ENCODE measurements at places on chromosomes 7 and 10.
A peak's percentile ranks its signal among the peaks of the same experiment; 100 is the strongest.

- no peak for DNase-seq
Measured at GRCh38 chr7:69450456-69450855, 147.8 kb upstream of the AUTS2 start.

DNA sequence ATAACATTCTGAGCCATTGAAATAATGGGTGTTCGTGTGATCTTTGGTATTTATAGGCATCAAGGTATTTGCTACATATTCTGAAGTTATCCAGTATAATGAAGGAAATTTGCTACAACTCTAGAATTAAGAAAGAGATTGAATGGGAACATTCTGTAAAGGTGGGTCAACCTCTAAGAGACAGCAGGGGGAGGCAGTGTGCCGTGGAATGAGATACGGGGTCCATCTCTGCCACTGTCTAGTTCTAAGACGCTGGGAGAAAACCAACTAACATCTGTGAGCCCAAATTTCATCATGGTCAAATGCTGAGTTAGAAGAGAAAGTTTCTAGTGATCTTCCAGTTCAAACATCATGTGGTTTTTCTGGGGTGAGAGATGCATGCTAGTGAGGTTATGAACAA, 368.9 kb downstream of the SORCS1 start:
- DNase-seq, result no peak

- no peak for DNase-seq
Measured at GRCh38 chr10:130656582-130657133, 520.5 kb downstream of the GLRX3 start.

GRCh38 chr10:61779950-61780659, 117.4 kb downstream of the CABCOCO1 start:
- peak; percentile 93 for DNase-seq

DNA sequence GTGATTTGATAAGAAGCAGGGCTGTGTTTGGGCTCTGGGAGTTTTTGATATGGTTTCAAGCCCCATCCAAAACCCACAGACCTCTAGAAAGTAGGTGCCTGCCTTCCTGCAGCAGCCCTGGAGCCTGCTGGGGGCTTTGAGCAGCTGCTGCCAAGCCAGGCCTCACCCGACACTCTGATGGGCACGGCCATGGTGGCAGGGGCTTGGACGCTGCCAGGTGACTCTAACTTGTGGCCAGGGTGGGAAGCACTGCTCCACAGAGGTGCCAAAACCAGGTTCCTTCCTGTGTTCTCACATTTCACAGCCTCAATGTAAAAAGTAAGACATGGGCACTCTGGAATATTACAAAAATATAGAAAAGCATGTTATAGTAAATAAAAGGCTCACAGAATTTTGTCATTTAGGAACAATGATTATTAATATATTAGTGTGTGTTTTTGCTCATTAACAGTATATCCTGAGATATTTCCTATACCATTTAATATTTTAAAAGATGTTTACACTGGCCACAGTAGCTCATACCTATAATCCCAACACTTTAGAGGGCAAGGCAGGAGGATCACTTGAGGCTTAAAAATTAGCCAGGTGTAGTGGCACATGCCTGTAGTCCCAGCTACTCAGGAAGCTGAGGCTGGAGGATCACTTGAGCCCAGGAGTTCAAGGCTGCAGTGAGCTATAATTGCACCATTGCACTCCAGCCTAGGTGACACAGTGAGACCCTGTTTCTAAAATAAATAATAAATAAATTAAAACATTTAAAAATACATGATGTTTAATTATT, 95.1 kb downstream of the EGFR start:
- no peak for DNase-seq

GRCh38 chr10:27445070-27445469, 59.0 kb upstream of the RAB18 start:
- DNase-seq, result no peak

DNA sequence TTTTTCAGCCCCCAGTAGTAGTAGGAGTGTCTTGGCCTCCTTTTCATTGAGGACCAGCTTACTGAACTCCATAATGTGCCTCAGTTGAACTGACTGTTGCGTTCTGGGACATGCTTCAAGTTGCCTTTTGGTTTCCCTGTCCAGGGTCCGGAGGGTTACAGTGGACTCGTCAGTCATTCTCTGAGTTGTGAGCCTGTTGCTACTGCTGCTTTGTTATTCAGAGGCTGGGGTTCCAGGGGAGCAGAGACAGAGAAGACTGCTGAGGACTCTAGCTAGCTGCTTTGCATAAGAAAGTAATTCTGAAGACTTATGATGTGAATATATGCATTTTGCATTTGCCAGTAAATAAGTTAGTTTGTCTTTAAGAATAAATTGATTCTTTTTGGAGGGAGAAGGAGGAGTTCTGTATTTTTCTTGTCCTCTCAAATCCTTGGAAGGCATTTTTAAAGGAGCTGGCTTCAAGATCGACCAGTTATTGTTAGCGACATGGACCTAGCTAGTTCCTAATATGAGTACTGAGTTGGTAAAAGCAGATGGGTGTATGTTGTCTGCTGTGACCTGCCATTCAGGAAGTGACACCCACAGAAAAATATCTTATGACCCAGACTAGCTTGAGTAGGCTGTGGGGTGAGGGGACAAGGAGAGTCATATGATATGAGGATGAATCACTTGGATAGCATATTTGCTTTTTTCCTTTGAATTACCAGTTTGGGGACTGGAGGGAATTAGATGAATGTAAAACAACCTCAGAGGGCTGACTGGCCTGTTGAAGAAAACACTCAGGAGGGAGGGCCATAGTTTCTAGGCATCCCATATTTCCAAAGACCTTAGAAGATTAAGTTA, 8.3 kb downstream of the PI4K2A start:
- DNase-seq, result peak; percentile 98

DNA sequence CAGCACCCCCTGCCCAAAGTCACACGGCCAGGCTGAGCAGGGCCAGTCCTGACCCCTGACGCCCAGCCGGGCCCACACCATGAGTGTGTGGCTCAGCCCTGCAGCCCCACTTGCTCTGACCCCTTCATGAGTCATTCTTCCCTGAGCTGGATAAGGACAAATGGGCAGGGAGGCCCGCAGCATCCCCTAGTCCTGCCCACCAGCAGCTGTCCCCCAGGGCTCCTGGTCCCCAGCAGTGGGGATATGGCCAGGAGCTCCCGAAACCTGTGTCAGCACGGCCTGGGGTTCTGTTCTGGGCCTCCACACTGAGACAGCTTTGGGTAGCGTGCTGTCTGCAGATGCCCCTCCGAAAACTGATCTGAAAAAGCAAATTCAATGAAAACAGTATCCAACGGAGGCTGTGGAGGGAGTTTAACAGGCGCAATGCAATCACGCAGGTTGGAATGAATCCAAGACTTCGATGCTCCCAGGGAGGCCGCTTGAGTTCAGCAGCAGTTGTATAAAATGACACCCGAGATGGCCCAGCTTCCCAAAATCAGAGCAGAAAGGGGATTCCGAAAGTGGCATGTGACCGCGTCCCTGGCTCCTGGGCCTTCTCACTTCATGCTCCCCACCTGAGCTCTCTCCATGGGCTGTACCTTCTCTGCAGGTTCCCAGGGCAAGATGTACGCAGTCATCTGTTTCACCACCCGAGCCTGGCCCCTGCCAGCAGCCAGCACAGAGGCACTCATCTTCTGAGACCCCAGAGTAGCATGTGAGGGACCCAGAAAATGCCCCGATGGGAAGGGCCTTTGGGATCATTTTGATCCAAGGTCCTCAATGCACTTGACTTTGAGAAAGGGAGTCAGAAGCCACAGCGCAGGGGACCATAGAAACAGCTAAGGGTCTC, 214.1 kb downstream of the USP6NL start:
- DNase-seq, result no peak

GRCh38 chr7:44044315-44045225, at the start of gene DBNL:
Gene DBNL (plus strand): TSS chr7:44044702. CDS start chr7:44044738, 36 bp downstream.
- peak; percentile 91 for DNase-seq

GRCh38 chr10:29039677-29040189, 249.1 kb upstream of the LYZL1 start:
- peak; percentile 96 for DNase-seq

GRCh38 chr7:36231406-36231805, 78.4 kb downstream of the EEPD1 start:
- DNase-seq, result no peak

DNA sequence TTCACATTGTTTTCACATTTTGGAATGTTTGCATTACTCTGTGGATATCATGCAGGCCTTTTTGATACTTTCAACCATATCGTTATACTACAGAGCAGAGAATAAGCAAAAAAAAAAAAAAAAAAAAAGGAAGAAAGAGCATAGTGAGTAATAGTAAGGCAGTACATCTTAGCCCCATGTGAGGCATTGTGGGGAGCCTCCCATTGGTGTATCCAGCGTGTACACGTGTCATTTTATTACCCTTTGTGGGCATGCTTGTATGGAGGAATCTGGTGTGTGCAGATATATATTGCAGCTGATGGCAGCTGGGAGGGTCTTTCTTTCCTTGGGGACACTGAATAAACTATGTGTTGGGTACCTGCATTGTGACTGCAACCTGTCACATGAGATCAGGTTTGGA, 19.6 kb downstream of the R3HCC1L start:
- DNase-seq, result no peak

- no peak for DNase-seq
Measured at GRCh38 chr7:141402277-141402996, 148.8 kb upstream of the AGK start.

DNA sequence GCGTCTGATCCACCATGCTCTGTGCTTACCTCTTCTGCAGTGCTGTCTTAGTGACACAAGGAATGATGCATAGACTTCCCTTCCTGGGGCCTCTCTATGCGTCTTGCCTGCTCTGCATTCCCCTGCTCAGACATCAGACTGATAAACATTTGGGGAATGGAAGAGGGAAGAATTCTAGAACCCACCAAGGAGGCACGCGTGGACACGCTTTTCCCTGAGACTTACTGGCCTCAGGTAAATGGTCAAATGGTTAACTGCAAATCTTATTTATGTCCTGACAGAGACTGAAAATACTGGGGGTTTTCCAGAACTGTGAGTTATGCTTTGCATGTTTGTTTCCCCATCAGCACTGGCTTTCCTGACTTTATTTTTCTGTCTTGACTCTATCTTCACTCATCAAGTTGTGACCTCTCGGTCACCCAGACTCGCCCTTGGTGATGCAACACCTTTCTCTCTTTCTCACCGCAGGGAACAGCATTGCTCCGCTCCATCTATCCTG, 285.9 kb upstream of the FZD8 start:
- DNase-seq, result no peak

- DNase-seq, result no peak
Measured at GRCh38 chr7:121521711-121522400, 125.7 kb upstream of the FAM3C start.

DNA sequence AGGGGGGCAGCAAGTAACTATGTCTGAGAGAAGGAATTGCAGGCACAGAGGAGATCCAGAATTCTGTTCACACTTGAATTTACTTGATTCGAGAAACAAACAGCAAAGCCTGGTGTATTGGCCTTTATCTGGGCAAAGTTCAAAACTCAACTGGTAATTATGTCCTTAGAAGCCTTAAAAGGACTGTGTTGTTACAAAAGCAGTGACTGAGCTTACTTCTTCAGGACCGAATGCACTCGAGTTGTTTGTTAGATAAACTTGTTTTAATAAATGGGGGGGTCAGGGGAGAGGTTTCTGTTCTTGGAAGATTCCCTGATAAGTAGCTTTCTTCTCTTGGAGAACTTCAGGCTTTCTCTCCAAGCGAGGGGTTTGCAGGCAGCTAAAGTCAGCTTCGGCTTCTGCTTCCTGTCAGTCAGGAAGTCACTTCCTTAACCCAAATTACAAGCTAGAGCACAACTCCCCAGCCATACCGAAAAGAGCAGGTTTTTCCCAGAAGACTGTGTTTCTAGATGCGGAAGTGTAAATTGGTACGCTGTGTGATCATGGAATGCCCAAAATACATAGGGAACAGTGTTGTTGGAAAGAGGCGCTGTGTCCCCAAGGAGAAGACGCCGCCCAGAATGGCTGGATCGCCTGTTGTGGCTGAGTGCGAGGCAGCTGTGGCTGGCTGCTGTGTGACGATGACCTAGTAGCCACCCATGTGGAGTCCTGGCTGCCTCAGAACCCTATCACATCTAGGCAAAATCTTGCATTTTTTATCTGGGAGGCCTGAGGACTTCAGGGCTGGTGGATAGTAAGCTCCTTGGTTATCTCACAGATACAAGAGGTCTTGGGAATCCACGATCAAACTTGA, 110.4 kb downstream of the TCF7L2 start:
- no peak for DNase-seq

GRCh38 chr7:135459951-135460567, 49.8 kb downstream of the CNOT4 start:
- no peak for DNase-seq

DNA sequence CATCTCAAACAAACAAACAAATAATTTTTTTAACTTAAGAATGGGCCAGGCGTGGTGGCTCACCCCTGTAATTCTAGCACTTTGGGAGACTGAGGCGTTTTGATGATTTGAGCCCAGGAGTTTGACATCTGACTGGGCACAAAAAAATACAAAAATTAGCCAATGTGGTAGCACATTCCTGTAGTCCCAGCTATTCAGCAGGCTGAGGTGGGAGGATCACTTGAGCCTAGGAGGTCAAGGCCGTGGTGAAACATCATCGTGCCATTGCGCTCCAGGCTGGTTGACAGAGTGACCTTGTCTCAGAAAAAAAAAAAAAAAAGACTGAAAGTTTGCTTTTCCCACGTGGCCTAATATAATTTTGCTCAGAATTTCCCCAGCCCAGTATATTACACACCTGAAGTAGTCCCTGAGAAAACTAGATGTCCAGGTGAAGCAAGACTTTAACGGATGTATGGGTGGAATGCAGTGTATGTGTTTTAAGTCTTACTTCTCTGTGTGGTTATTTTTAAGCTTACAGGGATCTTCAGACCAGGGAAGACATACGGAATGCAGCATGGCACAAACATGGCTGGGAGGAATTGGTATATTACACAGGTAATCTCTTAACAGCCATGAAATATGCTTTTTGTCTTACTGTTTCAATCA, 32.6 kb downstream of the NIPSNAP2 start:
- DNase-seq, result no peak

GRCh38 chr10:13712837-13713581, 126.2 kb downstream of the PRPF18 start:
- peak; percentile 99 for DNase-seq

DNA sequence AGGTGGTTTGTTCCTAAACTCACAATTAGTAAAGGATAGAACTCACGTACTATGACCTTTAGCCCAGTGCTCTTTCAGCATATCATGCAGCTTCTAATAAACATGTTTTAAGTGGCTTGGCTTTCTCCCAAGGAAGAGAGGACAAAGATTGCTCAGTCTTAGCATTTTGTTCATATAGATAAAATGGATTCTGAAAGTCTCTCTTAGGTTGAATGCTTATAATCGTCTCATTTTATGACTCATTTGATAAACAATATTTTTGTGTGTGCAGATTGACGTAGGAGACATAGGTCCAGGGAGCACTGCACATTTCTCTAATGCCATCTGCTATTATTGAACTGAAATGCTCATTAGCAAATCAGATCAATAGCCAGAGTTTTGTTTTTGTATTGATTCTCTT, 44.8 kb downstream of the GNAT3 start:
- peak; percentile 62 for DNase-seq

- DNase-seq, result no peak
Measured at GRCh38 chr10:71572962-71573361, 146.6 kb downstream of the C10orf105 start.

GRCh38 chr7:131145770-131146169, 181.9 kb upstream of the MKLN1 start:
- no peak for DNase-seq

All from EH (cell line).